ENCODE measurements at places on chromosomes 11 and 22.
A peak's percentile ranks its signal among the peaks of the same experiment; 100 is the strongest.

- DNase-seq, result no peak
These were observed 19.1 kb downstream of the MUC6 start for GRCh38 chr11:1017269-1018005.

- no peak for DNase-seq
These were observed 5.0 kb downstream of the SEZ6L start for GRCh38 chr22:26174280-26174679.

DNA sequence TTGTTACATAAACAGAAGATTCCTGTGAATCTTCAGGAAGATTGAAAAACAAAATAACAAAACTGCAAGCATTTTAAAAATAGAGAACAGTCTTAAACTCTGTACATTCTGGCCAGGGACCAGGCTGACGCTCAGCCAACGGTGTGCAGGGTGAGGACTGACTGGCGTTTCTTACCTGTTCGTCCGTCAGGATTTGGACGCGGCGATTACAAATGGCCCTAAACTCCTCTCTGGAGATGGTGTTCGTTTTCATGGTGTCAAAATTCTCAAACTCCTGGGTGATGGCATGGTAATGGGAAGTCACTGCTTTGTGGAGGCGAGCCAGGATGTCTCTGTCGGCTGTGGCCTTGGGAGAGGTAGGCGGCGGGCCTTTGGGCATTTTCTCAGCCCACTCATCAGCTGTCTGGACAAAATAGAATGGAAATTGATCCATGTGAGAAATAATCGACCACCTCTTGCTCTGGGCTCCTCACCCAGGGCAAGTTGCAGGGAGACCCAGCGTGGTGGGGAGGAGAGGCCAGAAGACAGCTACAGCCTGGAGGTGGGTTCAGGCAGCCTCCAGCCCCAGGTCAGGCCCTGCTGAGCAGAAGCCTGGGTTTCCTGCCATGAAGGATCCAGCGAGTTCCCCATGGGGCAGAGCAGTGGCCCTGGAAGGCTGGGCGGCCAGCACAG, 143.0 kb downstream of the MPPED1 start:
- DNase-seq, result peak; percentile 68

DNA sequence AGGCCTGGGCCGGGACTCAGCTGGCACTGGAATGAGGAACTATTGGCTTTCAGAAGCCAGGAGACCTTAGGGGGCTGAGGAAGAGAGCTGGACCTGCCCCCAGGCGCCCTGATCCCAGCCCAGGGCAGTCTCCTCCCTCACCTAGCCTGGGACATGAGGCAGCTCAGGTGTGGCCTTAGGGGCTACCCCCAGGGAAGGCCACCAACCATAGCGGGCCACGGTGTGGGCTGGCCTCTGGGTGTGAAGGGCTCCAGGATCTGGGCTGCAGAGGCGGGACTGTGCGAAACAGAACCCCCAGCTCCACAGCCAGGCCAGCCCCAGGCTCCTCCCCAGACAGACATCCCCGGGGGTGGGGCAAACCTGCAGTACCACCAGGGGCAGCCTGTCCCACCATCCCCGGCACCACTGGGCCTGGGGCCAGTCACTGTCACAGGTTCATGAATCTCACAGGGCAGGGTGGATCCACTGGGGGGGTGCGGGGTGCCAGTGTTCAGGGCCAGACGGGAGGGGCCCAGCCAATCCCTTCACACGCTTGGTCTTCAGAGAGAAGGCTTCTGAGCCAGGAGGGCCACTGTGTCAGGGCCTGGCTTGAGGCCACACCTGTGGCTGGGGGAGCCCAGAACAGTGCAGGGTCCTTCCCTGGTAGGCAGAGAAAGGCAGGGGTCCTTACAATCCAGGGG, 3.5 kb downstream of the PLXNB2 start:
- DNase-seq, result no peak

- DNase-seq, result no peak
These were observed 2.3 kb downstream of the B3GAT1 start for GRCh38 chr11:134409552-134410429.

GRCh38 chr11:24132471-24132870, 364.4 kb upstream of the LUZP2 start:
- no peak for DNase-seq

GRCh38 chr22:28111501-28112189, 192.6 kb upstream of the PITPNB start:
- no peak for DNase-seq

DNA sequence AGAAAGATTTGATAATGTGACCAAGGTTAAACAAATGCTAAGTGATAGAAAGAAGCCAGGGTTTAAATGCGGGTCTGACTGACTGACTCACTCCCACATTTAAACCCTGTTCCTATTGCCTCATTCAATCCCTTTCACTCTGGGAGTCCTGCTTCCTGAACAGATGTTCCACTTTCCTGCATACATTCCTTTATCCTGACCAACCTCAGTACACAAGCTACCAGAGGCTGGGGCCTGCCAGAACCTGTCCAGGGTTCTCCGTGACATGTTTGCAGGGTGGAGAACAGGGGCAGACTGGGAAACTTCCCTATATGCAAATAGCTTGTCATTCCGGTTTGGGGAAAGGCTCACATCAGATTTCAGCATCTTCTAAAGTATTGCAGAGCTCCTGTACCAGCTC, 3.0 kb upstream of the ANKK1 start:
- no peak for DNase-seq

GRCh38 chr22:25488244-25489020, 76.0 kb upstream of the GRK3 start:
- no peak for DNase-seq

- no peak for DNase-seq
These were observed 582 bp downstream of the SREBF2 start for GRCh38 chr22:41833369-41834004.

DNA sequence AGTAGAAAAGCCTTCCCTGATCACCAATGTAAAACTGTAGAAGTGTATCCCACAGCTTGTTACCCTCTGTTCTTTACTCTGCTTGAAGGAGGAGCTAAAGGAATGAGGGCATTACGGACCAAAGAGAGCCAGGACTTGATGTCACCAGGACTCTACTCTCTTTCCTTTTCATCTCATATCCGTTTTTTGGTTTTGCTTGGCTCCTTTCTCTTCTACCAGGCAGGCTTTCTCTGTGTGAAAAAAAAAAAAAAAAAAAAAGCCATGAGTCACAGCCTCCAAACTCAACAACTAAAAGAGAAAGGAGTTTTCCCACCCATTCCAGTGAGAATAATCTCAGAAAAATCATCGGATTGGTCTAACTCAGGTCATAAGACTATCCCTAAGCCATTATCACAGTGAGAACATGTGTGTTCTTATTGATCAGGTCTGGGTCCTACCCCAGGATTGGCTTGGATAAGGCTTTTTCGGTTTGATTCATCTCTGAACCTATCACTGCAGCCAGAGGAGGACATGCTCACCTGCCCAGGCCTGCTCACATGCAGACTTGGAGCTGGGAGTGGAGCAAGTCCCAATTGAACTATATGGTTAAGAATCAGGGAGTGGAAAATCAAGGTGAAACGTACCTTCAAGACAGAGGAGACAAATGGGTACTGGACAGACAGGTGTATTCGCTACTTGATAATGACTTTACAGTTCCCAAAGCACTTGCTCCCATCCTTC, 19.4 kb upstream of the LRRC55 start:
- no peak for DNase-seq

DNA sequence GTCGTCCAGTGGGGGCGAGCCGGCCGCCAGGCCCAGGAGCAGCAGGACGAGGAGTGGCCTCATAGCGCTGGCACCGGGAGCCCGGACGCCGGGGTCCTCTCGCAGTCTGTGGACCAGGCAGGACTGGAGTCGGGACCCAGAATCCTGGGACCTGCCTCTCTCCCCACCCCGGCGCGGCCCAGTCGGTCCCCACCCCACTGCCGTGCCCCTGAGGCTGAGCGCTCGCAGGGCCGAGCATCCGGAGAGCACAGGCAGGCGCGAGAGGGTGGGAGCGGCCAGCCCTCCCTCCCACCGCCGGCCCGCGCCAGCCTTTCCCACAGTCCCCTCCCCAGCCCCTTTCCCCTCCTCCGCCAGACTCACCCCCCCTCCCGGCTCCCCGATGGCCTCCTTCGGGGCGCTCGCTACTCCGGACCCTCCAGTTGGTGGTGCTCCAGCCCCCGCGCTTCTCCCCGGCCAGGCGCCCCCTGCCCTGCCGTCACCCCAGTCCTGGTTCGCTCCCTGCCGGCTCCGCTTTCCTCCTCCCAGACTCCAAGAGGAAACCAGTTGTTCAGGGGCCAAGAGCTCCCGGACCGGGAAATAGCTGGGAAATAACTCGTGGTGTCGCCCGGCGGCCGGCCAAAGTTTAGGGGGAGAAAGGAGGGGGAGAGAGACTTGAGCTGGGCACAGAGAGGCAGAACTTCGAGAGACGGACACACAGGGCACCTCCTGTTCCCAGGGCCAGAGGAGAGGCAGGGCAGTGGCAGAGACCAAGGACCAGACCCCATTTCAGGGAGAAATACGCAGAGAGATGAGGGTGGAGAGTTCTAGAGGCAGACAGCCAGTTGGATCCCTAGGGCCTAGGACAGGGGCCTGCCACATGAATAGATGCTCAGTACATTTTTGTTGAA, at the start of gene C1QTNF5:
Gene C1QTNF5, minus strand, starts transcription at position 549 of the 887 bp plus-strand sequence. Its CDS starts 486 bp downstream, at position 63.
- DNase-seq, result no peak

GRCh38 chr22:41739576-41739975, 40.3 kb downstream of the MEI1 start:
- DNase-seq, result no peak

- peak; percentile 82 for DNase-seq
These were observed 857.9 kb downstream of the TBC1D22A start for GRCh38 chr22:47620391-47620790.

GRCh38 chr11:65008016-65008415, 5.9 kb upstream of the ARL2 start:
- no peak for DNase-seq

DNA sequence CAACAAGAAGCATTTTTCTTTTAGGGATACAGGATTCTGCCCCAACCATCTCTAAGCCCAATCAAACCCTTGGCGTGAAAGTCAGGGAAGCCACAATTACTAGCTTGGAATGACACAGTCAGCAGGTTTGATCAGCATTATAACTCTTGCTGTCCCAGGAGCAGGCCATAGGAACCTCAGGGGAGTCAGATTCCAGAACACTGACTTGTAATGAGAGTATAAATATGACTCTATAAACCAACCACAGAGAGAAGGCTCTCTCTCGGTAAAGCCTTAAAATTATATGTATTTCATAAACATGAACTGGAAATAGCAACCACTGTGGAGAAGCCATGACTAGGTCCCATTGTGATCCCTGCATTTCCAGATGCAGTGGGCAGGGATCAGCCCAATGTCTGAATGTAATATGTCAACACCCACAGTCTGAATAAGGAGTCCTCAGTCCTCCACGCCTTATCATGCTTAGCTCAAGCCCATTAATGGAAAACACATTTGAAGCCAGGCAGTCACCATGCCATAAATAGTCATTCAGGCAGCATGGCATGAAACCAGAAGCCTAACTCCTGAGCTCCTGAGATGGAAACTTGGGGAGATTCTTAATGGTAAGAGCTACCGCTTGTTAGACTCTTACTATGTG, 99.1 kb upstream of the MTNR1B start:
- DNase-seq, result no peak

DNA sequence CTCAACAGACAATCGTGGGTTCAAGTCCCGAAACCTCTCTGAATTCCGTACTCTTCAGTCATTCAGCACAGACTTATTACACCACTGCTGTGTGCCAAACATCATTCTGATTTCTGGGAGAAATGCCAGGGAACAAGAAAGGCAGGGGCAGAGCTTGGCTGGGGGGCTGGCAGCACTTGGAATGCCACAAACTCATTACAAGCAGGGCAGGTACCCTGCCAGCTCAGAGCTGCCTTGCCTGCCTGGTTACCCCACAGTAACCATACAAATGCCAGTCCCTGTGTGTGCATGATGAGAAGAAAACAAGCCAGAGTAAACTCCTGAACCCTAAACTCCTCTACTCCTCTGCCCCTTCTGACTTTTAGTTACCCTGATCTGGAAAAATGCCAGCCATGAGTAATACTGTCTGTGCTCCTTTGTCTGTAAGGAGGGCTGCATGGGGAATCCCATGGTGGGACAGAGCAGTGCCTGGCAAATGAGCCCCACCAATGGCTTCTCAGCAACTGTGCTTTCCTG, 6.9 kb upstream of the RAD9A start:
- DNase-seq, result no peak

GRCh38 chr11:2549080-2549479, 104.3 kb downstream of the KCNQ1 start:
- DNase-seq, result peak; percentile 72

- DNase-seq, result no peak
These were observed 379 bp upstream of the RAB38 start for GRCh38 chr11:88175569-88176075.

GRCh38 chr22:19879246-19879570, 24.5 kb upstream of the GNB1L start:
- peak; percentile 72 for DNase-seq

DNA sequence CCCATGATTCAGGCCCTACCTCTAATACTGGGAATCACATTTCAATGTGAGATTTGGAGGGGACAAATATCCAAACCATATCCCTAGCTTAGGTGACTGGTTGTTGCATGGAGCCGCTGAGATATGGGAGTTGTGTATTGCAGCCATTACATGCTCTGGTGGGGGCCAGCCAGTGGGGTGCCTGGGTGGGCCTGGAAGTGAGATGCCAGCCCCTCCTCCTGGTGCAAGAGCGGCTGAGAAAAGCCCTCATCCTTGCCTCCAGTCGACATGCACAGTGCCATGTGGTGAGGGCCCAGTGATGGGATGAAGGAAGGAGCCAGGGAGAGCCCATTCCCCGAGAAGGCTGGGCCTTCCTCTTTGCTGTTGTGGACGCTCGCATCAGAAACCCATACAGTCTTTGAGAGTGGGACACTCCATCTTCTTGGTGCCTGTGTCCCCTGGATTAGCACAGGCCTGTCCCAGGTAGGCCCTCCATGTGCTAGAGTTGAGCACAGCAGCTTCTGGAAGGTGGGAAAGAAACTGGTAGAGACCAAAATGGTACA, 1043.0 kb downstream of the TBC1D22A start:
- DNase-seq, result peak; percentile 60

DNA sequence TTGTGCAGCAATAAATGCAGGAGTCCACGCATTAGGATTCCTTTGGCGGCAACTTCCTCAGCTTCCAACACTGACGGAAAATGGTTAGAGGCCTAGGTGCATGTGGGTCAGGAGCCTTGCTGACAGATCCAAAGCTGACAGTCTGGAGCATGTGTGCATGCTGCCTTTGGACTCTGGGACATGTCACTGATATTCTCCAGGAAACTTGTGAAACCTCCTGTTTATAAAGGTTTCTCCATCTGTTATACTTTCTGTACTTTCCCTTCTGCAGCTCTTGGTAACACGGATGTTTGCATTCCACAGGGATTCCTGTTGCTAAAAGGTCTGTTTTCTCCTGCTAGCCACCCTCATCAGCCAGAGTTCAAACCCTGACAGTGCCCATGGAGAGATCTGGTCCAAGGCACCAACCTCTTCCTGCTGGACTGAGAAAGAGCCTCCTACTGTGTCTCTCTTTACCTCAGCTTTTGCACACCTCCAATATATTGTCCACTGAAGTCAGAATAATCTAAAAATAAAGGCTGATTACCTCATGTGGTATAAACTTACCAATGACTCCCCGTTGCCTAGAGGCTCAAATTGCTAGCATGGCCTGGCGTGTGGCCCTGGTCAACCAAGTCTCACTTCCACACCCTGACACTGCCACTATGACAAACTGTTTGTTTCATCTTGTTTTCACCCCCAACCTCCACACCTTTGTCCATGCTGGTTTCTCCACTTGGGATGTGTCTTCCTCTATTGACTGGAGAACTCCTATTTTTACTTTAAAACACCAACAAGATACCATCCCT, 31.1 kb upstream of the LYVE1 start:
- DNase-seq, result no peak

GRCh38 chr22:33389936-33390335, 331.8 kb upstream of the SYN3 start:
- DNase-seq, result no peak

GRCh38 chr11:71080239-71081097, 171.9 kb downstream of the SHANK2 start:
- DNase-seq, result no peak
